GM10248 (cell line): ENCODE measurements at places on chromosomes 4 and X.

GRCh38 chr4:128461291-128462102, 173.9 kb upstream of the PGRMC2 start:
- no peak for DNase-seq

DNA sequence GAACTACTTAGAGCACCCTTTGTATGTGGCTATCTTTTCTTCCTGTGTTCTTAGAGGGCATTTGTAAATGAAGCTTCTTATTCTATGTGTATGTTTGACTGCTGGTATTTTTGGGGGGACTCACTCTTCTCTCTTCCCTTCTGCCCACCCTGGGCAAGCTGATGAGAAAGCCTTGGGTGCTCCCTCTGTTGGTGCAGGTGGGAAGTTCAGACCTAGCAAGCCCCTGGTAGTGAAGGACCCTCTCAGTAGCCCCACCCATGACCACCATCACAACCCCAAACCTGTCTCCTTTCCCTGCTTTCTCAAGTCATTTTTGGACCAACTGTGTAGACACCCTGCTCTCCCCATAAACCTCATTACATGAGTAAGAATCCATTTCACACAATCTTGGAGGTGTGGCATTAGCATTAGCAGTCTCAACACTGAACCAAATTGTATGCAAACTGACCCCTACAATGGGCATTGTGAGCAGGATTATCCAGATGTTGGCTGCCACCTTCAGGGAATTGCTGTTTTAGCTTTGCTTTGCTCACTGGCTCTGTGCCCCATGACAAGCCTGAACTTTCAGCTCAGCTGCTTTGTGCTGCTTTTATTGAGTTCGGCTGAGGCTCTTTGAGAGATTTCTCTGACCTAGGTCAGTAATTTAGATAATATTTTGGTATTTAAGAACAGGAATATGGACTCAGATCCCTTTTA, 27.9 kb downstream of the TRIM61 start:
- DNase-seq, result no peak

DNA sequence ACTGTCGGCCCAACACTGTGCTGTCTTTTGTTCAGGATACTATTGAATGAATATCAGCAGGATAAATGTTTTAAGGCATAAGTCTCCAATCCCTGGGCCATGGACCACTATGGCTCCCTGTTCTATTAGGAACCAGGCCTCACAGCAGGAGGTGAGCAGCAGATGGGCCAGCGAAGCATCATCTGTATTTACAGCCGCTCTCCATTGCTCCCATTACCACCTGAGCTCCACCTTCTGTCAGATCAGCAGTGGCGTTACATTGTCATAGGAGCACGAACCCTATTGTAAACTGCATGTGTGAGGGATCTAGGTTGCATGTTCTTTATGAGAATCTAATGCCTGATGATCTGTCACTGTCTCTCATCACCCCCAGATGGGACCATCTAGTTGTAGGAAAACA, 3.7 kb upstream of the APLN start:
- no peak for DNase-seq

GRCh38 chr4:89469516-89469915, 161.9 kb upstream of the GPRIN3 start:
- DNase-seq, result no peak

DNA sequence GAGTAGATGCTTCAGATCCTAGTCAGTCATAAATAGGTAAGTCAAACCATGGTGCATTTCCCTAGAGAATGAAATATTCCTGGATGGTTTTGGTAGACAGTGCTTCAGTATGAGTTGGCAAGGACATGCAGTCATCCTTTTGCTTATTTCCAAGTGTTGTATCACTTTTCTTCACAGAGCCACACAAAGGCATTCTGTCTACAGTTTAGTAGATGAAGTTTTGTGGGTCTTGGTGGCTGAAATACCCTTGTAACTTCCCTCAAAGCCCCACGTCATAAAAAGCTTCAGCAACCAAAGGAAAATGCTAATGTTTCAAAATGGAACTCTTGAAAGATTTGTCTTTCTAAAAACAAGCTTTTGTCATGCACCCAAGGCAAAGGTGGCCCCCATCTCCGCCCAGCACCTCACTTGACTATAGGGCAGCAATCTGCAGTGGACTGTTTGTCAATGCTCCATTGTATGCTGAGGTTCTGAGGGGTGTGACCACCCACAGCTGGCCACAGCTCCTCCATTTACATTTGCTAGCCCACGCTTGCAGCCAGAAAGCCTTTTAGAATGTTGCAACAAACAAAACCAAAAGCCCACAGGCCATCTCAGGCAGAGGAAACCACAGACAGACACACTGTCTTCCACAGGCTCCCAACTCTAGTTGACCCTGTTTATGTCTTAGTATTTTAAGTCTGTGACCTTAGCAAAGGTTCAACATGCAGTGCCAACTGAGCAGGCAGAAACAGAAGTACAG, 87.1 kb upstream of the FAM9C start:
- no peak for DNase-seq

DNA sequence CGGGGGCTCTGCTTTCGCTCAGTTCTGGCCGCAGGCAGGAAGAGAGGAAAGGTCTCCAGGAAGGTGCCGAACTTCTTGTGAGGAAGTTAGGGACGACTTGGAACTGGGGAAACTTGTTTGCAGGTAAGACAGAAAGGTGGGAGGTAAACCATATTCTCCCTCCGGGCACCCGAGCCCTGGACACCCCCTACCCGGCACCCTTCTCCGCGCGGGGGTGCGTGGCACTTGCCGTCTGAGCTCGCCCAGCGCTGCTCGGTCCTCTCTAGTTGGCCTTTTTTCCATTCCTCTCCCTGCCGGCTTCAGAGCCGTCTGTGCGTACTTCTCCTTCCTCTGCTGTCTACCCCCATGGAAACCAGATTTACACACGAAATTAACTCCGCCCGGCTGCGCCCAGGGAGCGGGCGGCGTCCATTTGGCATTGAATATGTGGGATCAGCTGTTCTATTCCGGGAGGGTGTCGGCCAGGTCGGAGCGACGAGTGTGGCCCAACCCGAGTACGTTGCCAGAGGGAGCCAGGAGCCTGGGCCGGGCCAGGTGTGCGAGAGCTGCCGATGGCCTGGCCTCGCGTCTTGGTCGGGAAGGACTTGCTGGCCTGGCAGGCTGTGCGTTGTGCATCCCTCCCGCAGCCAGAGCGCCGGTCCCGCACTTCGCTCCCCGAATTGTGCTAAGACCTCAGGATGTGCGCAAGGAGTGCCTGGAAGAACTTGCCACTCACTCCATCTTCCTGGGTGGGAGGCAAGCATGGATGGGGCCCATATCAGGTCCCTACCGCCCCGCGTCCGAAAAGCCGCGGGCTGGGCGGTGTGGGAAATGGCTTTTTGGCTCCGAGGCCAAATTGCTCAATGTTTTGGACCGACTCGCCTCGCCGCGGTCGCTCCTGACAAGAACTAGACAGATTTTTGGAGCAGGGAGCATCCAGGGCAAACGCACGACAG, 1.7 kb downstream of the PDGFRA start:
- no peak for DNase-seq

DNA sequence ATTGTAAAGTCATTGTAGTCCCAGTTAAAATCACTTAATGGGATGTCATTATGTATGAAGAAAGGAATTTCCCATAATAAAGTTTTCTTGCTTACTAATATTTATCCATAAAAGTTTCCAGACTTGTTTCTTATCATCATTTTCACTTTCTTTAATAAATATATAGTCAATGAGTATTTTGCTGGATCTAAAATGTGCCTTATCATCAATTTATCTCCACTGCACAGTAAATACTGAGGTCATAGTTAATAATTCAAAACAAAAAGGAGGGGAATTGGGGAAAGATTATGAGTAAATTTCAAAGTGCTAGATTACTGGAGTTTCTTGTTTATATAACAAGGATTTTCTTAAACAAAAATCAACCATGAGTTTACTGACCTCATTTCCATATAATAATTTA, 279.5 kb upstream of the DKK2 start:
- DNase-seq, result no peak

DNA sequence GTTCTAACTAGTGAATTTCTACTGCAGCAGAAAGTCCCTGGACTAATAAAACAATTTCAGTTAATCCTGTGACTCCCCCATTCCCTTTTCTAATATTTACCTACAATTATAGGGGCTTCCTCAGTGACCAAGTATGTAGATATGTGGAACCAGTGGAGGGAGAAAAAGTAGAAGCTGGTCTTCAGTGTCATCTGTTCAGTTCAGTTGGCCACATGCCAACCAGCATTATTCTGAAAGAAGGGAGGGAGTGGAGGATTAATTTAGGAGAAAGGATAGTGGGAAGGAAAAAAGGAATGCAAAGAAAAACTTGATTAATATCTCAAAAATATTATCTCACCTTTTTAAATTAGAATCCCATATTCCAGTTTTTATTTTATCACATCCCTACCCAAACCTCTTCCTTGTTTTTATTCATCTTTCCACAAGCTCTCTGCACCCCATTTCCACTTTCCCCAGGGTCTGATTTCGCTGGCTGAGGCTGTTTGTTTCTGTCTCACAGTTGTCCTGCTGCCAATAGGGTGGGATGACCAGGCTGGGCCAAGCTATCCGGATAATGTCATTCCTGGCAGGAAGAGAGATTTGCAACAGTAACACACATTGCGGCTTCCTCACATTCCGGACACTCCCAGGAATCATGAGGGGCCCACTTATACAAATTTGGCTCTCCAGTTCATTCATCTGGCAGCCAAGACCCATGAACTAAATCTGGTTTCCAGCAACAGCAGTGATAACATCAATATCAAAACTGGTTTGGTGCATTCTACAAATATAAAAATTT, 24.6 kb upstream of the ANTXR2 start:
- no peak for DNase-seq

DNA sequence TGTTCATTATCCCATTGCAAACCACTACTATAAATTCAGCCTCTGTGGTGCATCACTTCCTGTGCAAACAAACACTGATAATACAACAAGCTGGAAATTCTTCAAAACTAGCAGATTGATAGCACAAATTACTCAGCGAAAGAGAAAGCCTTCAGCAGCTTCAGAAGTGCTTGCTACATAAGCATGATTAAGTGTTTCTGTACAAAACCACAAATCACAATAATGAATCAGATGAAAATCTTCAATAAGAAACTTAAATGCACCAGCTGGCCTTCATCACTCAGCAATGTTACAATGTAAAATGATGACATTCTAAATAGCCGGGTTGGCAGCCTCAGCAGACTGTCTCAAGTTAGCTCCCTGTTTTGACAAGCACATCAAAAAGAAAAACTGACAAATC, 262.2 kb downstream of the SPOCK3 start:
- DNase-seq, result no peak

- peak; percentile 8 for DNase-seq
Measured at GRCh38 chrX:111869639-111870034, 6.3 kb upstream of the TRPC5OS start.

- no peak for DNase-seq
Measured at GRCh38 chr4:80454556-80454955, 119.0 kb downstream of the CFAP299 start.

DNA sequence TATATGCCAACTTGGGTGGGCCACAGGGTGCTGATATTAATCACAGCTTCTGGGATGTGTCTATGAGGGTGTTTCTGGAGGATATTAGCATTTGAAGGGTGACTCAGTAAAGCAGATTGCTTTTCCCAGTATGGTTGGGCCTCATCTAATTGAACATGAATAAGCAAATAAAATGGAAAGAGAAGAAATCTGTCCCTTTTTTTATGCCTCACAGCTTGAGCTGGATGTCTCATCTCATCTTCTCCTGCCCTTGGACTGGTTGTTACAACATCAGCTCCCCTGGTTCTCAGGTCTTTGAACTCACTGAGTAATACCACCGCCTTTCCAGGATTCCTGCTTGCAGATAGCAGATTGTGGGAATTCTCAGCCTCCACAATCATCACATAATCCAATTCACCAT, 1149.2 kb downstream of the PCDH18 start:
- DNase-seq, result no peak

DNA sequence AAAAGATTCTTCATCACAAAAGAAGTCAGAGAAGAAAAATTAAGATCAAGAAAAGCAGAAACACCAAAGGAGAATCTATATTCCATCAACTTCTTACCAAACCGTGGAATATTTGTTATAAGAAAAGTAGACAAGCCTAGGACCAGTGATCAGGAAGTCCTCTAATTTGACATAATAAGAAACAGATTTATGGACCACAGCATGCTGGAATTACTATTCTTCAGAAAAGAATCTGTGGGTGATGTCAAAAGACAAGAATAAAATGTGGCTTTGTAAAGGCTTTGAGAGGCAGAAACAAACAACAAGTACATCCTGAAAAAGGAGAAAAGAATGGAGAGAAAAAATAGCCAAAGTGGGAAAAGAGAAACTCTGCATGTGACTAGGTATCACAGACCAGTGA, 123.3 kb downstream of the SLC10A7 start:
- no peak for DNase-seq

- no peak for DNase-seq
Measured at GRCh38 chrX:22424122-22424915, 151.6 kb downstream of the CBLL2 start.

GRCh38 chr4:52837716-52838558, 24.2 kb upstream of the RASL11B start:
- no peak for DNase-seq

DNA sequence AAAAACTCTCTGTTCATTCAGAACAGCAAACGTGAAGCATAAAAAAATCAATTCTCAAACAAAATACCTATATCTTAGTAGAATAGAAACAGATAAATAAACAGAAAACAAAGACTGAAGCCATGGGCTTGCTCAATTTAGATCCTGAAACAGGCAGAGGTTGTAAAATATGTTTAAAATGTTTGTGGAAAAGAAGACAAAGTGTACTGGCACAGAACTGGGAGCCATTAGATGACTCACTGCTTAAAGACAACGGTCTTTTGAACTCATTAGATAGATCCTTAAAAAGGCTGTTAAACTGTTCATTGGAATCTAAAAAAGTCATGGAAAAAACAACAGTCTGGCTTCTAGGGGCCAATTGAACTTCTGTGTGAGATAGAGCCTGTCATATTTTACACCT, 247.0 kb upstream of the NDST4 start:
- no peak for DNase-seq

DNA sequence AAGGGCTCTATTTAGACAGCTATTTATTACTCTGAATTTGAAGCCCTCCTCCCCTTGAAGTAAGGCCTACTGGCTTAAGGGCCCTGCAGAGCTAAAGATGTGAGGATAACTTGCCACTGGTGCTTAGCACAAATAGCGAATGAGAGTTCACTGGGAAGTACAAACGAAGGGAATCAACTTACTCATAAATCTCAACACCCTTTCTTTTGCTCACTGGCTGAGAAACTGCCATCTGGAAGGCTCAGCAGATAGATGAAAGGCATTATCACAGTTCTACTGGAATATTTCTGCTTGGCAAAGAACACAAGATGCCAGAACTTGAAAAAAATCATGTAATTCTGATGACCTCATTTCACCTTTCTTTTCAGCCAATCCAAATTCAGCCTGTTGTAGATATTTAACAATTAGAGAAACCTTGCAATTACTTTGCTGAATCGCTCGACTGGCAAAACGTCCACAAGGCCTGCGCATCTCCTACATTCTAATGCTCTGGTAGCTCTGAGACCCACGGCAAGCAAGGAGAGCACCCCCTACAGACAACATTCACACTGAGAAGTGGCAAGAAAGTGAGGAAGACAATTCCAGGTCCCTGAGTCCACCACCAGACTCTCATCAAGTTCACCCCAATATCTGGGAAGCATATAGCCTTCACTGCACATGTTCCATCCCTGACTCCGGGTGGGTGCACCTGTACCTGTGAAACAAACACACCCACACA, 27.5 kb downstream of the TSPAN5 start:
- DNase-seq, result no peak
